Activated CD4-positive, alpha-beta T cell treated with anti-CD3 and anti-CD28 coated beads for 4 hours (primary cell): ENCODE measurements at places on chromosomes 5 and 9.

- no peak for DNase-seq
Observed at GRCh38 chr5:129652349-129653056, 95.4 kb upstream of the MINAR2 start.

DNA sequence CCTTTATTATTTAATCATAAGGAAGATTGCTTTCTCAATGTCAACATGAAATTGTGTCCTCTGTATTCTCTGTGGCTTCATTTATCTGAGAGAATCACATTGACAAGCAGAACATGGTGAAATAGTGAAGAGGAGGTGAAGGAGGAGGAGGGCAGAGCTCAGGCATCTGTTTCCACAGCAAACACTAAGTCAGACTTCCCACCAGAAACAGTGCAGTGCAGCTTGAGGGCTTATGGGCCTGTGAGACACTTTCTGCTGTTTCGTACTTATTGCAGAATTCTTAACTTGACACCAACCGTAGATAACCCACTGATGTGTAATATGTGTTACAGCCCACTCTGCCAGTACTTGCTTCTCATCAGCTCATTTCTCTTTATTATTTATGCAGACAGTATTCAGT is 386.3 kb downstream of the DIRAS2 start:
- no peak for DNase-seq

DNA sequence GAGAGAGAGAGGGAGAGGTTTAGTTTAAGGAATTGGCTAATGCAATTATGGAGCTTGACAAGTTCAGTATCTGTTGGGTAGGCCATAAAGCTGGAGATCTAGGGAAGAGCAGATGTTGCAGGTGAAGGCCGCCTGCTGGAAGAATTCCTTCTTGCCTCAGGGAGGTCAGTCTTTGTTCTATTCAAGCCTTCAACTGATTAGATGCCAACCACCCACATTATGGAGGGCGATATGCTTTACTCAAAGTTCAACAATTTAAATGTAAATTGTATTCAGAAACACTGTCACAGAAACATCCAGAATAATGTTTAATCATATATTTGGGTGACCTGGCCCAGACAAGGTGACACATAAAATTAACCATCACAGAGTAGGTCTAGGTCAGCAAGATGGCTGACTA is 51.7 kb upstream of the SSBP2 start:
- DNase-seq = no peak

DNA sequence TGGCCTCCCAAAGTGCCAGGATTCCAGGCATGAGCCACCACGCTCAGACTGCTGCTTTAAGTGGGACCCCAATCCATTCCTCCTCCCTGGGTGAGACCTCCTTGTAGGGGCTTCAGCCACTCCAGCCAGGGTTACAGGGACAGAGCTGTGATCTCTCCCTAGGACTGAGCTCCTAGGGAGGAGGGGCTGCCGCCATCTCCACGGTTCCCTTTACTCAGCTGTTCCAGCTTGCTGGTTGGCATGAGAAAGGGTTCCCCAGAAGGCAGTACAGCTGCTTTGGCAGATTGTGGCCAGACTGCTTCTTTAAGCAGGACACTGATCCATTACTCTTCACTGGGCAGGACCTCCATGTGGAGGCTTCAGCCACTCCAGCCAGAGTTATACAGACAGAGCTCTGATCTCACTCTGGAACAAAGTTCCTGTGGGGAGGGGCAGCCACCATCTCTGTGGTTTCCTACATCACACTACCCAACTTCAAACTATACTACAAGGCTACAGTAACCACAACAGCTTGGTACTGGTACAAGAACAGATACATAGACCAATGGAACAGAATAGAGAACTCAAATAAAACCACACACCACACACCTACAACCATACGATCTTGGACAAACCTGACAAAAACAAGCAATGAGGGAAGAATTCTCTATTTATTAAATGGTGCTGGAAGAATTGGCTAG is 7.2 kb downstream of the INSL6 start:
- DNase-seq = no peak
